Activated T-helper 1 cell treated with anti-CD3 and anti-CD28 coated beads, Interleukin-2, amount 50 U/mL, for 16 hours (primary cell): ENCODE measurements at places on chromosomes 16 and 17.

- DNase-seq, result peak; percentile 22
Observed at GRCh38 chr17:66906321-66907278, 57.9 kb upstream of the CACNG4 start.

- DNase-seq, result no peak
Observed at GRCh38 chr16:69397821-69398521, 12.2 kb upstream of the TERF2 start.

DNA sequence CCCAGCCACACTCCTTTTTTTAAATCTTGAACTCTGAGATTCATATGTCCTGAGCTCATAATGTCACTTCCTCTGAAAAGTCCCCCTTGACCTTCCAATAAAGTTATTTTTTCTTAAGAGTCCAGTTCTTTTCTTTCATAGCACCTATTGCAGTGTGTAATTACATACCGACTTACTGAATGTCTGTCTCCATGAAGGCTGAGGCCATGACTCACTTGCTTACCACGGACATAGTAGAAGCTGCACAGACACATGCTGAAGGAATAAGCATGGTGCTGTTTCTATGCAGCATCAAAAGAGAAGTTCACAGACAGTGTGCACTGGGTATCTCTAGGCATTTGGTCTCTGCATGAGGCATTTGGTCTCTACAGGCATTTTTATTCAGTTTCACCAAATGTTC, 77.2 kb downstream of the C17orf67 start:
- DNase-seq, result no peak

GRCh38 chr17:7440113-7440833, 961 bp downstream of the FGF11 start:
- DNase-seq, result no peak

DNA sequence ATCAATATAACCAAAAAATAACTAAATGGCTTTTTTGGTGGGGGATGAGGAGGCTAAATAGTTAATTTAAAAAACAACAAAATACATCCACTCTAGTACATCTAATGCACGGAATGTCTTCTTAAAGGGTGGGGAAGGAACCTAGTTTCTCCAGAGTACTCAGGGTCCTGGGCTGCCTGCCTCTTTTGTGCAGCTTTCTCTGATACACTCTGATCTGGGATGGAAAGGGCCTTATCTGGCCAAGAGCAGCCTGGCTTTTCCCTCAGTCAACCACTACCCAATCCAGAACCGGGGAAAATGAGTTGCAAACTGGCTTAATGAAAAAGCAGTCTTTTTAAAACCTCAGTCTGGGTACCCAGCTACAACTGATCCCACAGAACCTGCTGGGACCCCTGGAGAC, 42.9 kb downstream of the DCUN1D3 start:
- DNase-seq, result no peak

GRCh38 chr17:28384281-28385036, 13.0 kb downstream of the SARM1 start:
- peak; percentile 44 for DNase-seq

DNA sequence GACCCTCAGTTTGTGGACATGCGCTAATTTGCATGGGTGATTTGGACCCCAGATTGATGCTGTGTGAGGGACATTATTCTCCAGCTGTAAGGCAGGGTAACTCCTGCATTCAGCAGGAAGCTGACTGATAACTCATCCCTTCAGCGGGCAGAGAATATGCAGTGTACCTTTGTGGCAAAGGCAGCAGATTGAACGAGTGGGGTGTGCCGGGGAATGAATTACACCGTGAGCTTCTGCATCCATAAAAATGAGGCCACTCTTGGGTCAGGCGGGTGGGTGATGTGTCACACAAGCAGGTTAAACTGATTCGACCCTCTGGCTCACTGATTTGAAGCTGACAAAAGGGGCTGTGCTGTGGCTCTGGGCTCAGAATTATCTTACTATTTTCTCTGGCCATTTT, 128.9 kb upstream of the PMFBP1 start:
- no peak for DNase-seq

DNA sequence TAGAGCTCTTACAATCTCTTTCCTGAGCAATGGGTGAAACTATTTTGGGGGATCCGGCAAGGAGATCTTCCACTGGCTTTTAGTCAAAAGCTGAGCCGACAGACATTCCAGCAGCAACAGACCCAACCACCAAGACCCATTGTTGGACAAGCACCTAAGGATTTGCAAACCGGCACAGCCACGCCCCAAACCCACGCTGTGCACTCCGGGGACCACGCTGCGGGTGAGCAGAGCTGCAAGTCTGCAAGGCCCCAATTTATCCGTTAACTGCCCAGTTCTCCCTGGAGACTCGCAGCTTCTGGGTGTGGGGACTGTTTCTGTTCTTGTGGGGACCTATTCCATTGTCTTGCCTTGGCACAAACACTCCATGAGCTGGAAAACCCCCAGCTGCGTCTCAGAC, 45.9 kb downstream of the C16orf95 start:
- DNase-seq, result no peak

DNA sequence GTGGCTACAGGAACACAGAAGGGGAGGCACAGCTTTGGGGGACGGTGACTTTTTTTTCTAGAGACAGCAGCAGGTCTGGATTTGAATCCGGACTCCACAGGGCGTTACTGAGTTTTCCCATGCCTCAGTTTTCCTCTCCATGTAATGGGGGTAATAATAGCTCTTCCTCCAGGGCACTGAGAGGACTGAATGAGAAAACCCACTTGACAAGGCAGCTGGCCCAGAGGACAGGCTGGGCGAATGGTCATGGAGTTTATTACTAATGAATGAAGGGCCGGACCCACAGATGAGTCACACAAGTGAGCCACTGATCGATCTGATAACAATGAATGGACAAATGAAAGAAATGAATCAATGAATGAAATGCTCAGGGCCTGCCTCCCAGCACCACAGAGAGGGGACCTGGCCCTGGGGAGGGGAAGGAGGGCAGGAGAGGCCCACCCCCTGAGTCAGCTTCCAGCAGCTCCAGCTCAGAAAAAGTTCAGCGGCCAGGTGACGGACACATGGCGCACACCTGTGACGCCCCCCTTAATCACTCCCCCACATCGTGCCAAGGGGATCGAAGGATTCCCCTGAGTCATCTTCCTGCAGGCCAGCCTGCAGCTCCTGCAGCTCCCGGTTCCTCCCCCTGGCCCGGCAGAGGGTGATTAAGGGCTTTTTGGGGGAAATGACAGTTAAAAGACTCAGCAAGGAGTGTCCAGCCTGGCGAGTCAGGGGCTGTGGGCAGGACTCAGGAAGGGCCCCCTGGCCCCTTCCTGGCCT, 54.3 kb downstream of the SOCS1 start:
- no peak for DNase-seq

- DNase-seq, result no peak
Observed at GRCh38 chr16:30902029-30902972, 5.9 kb downstream of the CTF1 start.

DNA sequence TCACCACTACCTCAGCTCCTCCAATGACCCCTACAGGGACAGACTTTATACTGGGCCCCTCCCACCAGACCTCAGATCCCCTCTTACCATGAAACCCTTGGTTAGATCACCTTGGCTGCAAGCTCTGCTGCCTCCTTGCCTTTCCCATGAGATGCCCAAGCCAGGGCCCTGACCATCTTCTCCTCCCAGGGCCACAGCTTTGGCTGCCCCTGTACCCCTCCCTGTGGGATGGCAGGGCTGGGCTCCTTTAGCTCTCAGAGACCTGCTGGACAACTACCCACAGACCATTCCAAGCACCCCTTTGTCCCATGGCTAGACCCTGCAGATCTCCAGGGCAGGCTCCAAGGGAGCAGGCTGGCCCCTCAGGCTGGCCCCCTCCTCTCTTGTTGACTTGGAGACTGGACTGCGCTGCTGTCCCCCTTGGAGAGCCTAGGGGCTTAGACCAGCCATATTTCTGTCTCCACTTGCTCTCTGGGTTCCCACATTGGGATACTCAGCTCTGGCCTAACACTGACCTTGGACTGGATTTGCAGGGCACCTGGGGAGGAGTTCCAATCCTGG, 1692.7 kb downstream of the TP53TG3F start:
- no peak for DNase-seq

DNA sequence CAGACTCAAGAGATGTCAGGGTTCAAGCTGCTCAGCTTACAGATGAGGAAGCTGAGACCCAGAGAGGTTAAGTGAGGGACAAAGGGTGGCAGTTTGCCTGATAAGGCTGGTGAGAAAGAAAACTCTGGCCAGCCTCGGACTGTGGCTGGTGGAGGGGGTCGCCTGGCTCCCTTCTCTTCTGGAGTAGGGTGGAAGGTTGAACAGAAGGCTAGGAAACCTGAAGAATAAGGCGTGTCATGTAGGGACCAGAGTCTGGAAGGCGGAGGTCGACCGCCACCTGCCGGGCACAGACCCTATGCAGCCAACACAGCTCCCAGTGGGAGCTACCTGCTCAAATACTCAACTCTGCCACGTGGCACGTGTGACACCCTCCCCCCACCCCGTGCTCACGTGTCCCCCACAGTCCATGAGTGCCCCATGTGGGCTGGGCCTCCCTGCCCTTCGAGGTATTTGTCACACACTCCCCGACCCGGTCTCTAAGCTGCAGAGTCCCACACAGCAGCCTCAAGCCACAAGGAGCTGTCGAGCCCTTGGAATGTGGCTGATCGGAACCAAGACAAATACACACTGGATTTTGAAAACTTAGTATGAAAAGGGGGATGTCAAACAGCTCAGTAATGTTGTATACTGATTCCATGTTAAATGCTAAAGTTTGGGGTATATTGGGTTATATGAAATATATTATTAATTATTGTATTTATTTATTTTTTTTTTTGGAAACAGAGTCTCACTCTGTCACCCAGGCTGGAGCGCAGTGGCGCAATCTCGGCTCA, 11.8 kb downstream of the HID1 start:
- no peak for DNase-seq

DNA sequence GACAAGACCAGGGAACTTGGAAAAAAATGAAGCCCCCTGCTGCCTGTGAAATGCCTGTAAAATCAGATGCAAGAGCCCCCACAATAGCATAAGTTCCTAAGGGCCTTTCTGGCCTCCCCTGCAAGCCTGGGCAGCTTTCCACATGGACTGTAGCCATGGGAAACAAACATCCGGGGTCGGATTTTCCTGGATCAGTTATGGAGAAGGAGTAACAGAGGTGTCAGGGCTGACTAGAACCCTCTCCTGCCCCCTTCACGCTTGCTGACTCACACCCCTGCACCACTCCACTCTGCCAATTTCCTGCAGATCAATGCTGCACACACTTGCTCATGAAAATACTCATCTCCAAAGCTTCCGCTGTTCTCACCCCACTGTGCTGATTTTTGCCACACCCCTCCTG, 258.6 kb downstream of the CBLN1 start:
- DNase-seq, result no peak

DNA sequence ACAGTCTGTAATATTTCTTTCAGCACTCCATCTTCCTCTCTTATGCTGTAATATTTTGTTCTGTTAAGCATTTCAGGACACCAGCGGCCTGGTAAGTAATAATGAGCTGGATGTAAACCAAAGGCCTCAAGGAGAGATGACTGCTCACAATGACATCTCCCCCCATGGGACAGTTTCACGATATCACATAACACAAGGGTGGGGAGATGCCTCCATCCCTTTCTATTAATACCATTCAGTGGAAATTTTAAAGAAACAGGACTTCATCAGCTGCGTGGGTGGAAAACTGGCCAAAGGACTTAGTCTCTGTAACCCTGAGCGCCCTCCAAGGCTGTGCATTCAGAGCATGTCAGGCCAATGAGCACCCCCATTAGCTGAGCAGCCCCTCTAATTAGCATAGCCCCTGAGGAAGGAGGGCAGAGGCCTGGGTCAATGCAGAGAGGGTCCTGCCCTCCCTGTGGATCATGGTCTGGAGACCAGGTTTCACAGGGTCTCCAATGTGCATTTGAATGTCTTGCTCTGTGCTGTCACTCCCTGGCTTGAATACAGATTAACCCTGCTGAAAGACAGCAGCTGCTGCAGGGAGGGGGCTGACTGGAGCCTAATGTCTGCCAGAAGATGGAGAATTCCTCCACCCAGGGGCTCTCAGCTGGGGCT, 156.4 kb downstream of the HS3ST2 start:
- no peak for DNase-seq

- no peak for DNase-seq
Observed at GRCh38 chr16:85563515-85564276, 49.4 kb upstream of the GSE1 start.

DNA sequence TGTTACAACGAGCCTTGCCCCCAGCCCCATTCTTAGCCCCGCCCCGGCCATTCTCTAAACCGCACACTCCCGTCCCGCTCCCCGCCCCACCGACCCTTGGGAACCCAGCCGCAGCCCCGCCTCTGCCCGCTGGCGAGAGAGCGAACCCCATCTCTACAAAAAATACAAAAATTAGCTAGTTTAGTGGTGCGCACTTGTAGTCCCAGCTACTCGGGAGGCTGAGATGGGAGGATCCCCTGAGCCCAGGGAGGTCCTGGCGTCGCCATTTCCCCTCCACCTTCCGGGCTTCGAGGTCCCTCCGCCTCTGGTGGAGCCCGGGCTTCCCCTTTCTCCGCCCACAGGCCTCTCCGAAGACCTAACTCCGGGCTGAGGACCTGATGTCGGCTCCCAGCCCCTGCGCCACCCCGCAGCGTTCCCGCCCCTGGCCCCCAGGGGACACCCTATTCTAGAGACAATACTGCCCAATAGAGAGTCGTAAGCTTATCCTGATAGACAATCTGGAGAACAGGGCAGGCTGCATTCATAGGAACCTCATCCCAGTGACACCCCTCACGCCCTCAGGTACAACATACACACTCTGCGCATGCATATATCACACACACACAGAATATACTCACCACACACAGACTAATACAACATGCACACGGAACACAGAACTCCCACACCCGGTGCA, 480 bp upstream of the PROCA1 start:
- DNase-seq, result peak; percentile 34

DNA sequence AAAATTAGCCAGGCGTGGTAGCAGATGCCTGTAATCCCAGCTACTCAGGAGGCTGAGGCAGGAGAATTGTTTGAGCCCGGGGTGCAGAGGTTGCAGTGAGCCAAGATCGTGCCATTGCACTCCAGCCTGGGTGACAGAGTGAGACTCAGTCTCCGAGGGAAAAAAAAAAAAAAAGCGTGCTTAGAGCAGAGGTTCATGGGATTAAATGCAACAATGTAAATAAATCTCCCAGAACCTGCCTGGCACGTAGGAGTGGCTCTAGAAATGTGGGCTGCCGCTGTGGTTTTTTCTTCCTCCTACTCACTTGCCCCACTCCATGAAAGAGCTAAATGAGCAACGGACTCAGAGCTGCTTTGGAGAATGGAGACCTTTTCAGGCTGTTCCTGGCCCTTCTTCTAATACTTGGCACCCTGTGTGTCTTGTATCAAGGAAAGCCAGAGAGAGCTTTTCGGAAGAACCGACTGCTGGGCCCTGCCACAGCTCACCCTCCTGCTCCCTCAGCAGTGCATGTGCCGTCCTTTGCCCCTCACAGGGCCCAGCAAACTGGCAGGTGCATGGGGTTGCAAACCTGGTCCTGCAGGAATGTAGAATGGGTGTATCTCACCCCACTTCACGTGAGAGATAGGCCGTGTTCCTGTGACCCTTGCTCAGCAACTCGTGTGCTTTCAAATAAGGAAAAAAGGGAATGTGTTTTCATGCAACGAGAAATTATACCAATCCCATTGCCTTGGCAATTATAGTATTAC, 52.0 kb downstream of the LDHD start:
- DNase-seq, result no peak

DNA sequence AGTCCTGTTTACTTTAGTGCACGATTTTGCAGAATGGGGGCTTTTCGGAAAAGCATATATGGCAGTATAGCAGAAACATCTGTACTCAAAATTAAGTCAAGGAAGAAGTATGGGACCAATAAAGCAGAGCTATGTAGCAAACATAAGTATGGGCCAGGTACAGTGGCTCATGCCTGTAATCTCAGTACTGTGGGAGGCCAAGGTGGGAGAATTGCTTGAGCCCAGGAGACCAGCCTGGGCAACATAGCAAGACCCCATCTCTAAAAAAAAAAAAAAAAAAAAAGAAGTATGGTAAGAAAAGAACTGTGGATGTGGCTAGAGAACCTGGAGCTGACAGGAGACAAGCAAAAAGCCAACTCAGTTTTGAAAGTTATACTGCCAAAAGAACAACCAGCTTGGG, 36.1 kb downstream of the ZNF652 start:
- DNase-seq, result no peak
